ENCODE measurements at places on chromosomes 1 and 21.
A peak's percentile ranks its signal among the peaks of the same experiment; 100 is the strongest.

DNA sequence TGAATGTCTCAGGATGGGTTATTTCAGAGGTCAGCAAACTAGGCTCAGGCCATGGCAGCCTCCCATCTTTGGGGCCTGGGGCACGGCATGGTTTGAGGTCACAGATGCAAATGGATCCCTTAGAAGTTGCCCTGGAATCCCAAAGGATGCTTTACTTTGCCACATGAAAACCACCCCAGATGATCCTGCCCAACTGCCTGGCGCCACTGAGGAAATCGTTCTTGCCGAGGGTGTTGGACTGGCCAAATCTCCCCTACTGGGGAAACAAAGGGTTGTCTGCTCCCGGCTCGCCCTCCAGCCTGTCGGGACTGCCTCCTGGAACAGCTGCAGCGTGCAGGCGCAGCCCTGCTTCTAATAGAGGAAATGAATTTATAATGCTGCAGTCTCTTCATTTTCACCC is 173.0 kb upstream of the LMO4 start:
- no peak for DNase-seq

DNA sequence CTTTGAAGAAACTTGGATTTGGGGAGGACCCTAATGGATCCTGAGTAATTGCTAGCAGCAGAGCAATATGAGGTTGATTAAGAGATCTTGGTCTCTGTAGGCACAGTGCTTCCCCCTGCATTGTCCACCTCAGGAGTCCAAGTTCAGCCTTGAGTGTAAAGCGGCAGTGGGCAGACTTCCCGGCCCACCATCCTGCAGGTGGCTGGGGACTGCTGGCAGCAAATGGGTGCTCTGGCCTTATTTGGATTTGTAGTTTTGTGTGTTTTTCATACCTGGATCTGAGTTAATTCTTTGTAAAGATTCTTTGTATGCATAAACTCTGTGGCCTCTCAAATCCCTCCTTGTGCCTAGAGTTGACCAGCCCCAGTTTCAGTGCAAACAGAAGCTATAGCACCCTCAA is 7.6 kb downstream of the BARHL2 start:
- no peak for DNase-seq

DNA sequence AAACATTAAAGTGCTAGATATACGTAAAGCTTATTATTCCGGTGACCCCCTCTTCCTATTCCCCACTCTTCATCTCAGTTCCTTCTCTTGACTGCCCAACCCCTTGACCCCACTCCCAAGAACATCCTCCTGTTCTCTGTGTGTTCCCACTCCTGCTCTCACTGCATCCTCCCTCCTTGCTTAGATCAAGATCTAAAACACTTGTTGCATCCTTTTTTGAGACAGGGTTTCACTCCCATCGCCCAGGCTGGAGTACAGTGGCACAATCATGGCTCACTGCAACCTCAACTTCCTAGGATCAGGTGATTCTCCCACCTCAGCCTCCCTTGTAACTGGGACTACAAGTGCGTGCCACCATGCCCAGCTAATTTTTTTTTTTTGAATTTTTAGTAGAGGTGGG is 13.5 kb downstream of the ATP2B4 start:
- DNase-seq, result no peak

DNA sequence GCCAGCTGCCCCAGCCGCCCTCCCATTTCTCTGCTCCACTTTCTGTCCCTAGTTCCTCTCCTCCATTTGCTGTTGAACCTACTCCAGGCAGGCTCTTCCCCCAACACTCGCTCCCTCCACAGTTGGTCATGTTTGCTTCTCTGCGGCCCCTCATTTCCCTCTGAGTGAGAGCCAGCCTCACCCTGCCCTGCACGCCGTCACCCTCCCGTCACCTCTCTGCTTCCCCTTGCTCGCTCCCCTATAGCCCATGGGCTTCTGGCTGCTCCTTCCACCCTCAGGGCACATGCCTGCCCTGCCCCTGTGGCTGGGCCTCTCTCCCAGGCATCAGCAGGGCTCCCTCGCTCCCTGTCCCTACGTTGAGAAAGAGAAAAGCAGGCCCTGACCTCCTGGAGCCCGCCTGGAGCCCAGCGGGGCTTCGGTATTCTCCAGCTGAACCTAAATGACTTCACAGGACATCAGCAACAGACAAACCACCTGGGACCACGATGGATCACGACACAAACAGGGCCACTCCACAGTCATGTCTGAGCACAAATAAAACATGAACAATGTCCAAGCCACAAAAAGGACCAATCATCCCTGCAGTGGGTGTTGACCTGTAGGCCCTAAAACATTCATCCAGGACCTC is 13.3 kb upstream of the THEMIS2 start:
- no peak for DNase-seq

DNA sequence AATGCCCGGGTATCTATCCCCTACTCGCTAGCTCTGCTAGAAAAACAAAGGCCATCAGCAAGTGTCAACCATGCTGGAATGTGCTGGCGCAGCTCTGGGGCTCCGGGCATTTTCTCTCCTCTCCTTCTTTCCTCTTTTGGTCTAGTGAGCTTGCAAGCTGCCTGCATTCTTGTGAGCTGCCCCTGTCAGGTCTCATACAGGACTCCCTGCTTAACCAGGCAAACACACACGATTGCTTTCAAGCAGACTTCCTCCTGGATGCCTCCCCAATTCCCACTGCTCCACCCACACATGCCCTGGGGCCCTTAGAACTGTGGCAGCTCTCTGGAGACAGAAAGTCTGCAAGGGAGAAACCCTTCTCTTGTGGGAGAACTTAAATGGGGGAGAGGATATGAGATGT is 35.7 kb upstream of the SUCO start:
- no peak for DNase-seq

DNA sequence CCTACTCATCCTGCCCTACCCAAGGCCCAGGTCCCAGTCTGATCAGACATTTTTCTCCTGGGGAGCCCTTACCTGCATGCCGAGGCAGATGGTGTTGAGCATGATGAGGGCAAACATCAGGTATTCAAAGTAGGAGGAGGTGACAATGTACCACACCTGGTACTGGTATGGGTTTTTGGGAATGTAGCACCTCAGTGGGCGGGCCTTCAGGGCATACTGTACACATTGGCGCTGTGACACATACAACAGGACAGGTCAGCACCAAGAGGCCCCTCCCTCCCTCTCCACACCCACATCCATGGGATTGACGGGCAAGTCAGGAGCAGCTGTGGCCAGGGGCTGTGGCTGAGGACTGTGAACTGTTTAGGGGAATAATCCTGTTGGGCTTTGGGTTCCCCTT is 37.1 kb upstream of the KIF21B start:
- no peak for DNase-seq

GRCh38 chr1:207892764-207893163 is 18.2 kb downstream of the CD34 start:
- no peak for DNase-seq

DNA sequence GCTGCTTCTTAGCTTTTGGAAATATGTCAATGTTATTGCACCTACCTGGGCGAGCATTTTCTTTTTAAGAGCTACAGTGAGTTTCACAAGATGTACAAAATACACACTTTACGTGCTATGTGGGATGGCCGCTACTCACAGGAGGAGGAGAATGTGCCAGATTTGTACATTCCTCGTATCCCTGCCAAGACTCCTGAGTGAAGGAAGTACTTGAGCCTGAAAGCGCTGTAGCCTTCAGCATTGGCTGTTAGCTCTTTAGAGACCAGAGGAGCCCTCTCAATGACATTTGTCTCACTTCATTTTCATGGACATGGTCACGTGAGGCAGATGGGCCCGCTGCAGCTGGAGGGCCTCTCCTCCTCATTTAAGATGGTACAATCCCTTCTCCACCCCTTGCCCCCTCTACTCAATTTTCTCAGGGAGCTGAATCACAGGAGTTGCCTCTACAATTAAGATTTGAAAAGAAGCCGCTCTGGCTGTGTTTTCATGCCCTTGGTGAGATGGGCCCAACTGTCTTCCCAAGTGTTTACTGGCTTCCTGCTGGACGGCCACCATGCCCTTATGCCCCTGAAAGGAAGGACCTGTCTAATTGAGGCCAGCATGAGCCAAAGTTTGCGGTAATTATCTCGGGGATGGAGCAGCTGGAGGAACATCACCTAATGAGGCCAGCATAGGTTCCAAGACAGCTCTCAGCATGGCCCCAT is 442.6 kb downstream of the PRDM2 start:
- DNase-seq, result no peak

- no peak for DNase-seq
Measured at GRCh38 chr1:39979654-39980053, 24.7 kb downstream of the MFSD2A start.

- no peak for DNase-seq
Measured at GRCh38 chr1:12581179-12581578, 36.8 kb downstream of the DHRS3 start.

DNA sequence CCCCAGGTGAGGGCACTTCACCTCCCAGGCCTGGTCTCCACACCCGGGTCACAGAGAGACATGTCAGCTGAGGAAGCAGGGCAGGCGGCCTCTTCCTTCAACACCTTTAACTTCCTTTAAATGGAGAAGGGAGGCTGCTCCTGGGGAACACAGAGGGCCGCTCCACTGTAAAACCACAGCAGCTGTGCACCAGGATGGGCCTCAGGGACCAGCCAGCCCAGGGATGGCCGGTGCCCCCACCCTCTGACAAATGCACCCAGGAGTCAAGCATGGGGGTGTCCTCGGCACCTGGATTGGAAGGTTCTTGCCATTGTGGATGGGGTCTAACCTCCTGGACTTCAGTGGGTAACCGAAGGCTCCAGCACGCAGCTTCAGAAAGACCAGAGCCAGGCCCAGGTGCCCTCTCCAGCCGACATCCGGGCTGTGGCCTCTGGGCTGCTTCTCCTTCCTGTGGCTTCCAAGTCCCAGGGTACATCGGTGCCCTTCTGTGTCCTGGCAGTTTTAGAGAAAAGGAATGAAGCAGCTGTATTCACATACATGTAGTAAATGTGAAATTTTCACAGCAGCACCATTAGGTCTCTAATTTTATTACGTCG is 121.7 kb upstream of the COL6A1 start:
- no peak for DNase-seq

GRCh38 chr1:50163680-50164079 is 55.0 kb downstream of the ELAVL4 start:
- no peak for DNase-seq

- peak; percentile 71 for DNase-seq
Measured at GRCh38 chr1:16187748-16188401, 24.6 kb downstream of the ARHGEF19 start.

DNA sequence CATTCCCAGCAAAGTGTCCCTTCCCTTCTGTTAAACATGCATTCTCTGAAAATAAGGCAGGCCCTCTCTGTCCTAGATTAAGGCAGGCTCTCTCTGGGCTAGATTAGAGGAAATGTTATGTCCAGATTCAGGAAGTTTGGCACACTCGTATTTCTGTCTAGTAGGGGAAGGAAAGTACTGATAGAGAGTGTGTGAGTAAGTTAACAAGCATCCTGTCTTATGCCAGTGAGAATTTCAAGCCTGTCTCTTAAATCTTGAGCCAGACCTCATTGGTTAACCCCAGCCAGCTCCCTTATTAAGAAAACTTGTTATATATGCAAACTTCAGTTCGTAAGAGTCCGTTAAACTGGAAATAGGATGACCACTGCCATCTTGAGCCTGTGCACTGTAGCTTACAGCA is 31.6 kb downstream of the IGSF5 start:
- no peak for DNase-seq

DNA sequence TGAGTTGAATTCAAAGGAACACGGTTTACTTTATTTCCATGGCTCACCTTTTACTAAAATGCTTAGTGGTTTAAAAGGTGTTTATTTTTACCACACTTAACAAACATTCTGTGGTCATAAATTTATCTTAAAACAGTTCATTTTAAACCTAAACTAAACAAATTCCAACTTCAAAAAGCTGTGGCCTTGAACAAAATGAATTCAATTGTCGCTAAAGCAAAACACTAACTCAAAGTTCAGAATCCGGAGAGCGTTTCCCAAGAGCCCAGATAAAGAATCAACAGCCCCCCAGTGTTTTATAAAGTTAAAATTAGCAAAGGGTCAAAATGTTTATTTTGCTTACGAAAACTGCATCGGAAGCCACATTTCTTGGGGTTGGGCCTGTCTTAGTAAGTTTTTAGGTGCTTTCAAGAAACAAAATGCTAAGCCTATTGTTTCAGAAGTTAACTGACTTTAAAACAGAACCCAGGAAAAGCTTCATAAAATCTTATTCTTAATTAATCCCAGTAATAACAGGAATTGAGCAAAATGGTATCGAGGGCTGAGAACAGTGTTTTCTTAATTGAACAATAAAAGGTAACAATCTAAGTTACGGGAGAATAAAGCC is 1.3 kb downstream of the PUM1 start:
- no peak for DNase-seq

DNA sequence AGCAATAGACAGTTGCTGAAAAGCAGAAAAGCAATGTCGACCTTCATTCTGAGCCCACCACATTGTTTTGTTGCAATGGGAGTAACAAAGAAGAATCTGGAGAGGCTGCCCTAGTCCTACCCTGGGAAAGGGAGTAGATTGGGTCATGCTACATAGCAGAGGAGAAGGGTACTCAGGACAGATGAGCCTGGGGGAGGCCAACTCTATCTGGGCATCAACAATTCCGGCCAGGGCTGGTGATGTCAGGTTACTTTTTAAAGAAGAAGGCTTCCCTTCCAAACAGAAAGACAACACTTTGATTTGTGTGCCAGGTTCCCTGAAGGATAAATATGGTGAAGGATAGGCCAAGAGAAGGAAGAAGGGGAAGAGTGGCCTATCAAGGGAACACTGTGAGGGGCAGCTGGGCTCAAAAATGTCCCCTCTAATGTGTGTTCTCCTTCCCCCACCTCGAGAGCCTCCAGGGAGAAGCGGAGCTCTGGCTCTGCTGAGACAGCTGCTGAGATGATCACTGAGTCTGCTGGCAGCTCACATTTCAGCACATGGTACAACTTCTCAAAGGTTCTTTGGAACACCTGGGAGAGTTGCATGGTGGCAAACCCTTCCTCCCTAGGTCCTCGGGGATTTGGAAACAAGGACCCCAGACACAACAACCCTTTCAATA is 3.2 kb upstream of the ADIPOR1 start:
- DNase-seq, result no peak

DNA sequence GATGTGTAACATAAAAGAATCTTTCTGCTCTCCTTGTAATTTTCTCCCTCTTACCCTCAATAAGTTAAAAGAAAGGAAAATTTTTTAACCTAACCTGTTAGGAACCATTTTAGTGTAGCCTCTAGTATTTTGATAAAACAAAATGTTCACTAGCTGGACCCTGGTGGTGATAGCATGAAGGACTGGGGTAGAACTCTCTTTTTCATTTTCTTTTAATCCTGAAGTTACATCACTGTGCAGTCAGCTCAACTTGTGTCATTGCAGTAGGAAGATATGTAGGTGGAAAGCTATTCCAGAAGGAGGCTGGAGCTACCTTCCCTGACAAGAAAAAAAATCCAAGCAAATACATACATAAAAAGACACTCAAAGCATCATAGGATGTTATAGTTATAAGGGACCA is 39.3 kb downstream of the NFIA start:
- no peak for DNase-seq

- no peak for DNase-seq
Measured at GRCh38 chr1:68010090-68010489, 40.3 kb downstream of the DIRAS3 start.

DNA sequence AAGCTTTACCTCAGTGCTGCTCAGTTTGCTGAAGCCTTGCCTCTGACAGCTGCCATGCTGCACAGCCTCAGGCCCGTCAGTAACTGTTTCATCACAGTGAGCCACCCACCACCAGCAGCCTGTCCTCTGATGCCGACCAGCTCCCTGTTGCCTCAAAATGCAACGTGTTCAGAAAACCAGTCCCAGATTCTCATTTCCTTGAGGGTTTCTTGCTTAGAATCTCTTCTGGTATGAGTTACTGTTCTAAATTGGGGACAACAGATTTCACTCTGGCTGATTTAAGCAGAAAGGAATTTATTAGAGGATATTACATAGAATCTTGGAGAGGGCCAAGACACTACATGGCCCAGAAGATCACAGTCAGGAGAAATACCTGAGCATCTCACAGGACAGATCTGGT is 11.0 kb downstream of the UBL4B start:
- DNase-seq, result no peak
